ENCODE measurements at places on chromosomes 2 and 18.
A peak's percentile ranks its signal among the peaks of the same experiment; 100 is the strongest.

GRCh38 chr2:148124271-148124670 is 103.4 kb downstream of the MBD5 start:
- DNase-seq = no peak

GRCh38 chr2:12883906-12884305 is 167.2 kb downstream of the TRIB2 start:
- peak; percentile 26 for DNase-seq

DNA sequence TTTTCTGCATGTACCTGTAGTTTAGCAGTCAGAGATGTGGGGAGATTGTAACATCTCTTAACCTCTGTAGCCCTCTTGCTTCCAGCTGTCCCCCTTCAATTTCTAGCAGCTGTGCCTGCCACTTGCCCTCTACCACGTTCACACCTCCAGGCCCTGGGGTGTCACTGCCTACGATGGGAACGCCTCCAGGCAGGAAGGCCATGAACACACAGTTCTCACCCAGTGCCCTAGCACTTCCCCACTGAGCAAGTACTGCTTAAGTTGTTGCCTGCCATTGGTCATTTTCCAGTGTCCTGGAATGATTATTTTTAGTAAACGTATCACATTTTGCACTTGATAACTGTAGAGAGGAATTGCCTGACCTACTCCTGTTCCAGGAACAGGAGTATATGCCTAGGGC is 77.1 kb upstream of the B3GNT7 start:
- no peak for DNase-seq

- DNase-seq = peak; percentile 89
Observed at GRCh38 chr2:33219850-33220275, 256.6 kb upstream of the RASGRP3 start.

Data from fibroblast of villous mesenchyme (primary cell).